Esophagus squamous epithelium (tissue), 5 donors: ENCODE measurements at places on chromosomes 12 and 14.

GRCh38 chr14:35122696-35123387 is 490 bp downstream of the PRORP start:
- no peak for DNase-seq

- no peak for DNase-seq
Measured at GRCh38 chr12:92657770-92658169, 45.0 kb upstream of the PLEKHG7 start.

DNA sequence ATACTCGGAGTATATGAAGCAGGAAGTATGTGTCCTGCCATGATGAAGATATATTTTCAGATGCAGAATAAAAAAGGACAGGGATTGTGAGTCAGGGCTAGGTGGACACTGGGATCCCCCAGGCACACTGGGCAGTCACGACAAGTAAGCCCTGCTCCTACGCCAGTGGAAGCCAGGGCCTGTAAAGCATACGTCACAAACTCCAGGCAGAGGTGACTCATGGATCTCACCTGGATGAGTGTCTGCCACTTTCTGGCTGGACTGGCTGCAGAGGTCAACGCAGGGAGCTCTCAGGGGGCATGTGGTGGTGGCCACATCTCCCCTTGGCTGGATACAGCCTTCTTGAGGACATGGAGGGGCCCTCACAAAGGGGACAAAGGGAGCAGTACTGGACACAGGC is 262.3 kb downstream of the GLT1D1 start:
- DNase-seq = no peak

DNA sequence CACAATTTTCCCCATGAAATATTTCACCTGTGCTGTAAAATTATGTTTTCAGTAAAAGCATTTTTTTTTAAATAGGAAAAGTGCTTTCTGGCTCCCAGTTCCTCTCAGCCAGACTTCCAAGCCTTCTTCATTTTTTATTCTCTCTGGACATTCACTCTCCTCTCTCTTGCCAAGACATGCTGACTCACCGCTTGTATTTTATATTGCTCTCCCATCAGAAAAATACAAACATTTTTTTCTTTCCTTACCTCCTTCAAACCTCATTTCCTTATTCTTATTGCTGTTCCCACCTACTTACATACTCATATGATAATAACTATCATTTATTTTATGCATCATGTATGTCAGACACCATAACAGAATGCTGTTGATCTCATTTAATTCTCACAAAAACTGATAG is 37.7 kb upstream of the ZNF641 start:
- DNase-seq = no peak

GRCh38 chr12:53221203-53222080 is 10.6 kb downstream of the RARG start:
- no peak for DNase-seq

DNA sequence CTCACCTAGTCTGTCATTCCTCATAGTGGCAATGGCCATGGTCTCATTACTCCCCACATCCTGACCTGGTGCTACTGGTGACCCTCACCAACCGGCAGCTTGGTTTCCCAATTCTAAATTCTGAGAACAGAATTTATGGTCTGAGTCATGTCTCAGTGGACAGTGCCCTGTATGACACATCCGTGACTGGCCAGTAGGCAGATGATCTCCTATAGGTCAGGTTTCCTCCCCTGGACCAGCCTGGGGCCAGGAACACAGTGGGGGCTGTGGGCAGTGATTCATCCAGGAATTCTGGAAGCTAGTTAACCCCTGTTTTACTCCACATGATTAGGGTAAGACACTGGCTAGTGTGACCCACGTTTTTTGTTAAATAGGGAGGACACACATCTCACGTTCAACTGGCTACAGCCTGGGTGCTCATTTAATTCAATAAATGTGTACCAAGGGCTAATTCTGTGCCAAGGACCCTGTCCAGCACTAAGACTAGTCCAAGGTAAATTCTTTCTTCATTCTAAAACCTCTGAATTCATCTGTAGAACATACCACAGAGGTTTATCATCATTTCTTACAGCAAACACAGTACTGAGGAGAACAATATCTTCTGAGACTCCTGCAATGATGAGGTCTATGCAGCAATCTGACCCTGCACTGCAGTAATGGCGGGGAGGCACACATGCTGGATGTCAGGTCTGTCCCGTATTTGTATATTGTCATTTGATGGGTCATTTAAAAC is 249.6 kb upstream of the TBX3 start:
- DNase-seq = no peak

DNA sequence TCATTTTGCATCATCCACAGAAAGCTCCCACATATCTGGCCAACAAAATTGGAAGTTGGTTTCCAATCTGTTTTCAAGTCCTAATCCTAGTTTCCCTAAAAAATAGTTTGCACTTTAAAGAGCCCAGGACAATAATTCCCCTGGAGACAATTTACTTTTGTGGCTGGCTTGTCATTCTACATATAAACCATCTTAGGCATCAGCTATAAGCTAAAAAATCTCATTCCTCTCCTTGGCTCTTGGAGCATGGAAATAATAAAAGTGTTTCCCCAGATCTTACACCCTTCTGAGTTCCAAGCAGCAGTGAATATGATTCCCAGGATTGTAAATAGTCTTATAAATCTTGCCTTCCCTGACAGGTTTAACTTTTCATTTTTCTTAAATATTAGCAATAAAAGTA is 89.1 kb upstream of the NUDT4 start:
- no peak for DNase-seq

DNA sequence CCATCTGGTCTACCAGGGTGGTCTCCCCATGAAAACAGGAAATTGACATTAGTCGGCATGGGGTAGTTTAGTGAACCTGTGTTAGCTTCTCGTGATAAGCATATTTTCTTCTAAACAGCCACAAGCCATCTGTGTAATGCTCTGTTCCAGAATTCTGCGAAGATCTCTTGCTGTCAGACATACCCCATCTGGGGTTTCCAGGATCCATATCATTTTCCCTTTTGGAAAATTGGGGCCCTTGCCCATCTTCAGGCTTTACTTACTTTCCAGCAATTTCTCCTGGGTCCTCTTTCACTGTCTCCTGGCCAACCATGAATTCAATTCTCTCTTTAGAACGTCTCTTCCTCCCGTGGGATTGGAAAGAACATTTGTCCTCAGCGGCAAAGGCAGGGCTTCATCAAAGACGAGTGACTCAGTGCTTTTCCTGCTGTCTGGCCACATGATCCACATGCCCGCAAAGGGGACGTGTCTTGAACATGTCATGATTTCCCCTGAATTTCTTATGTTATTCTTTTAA is 21.4 kb upstream of the NCOR2 start:
- no peak for DNase-seq

DNA sequence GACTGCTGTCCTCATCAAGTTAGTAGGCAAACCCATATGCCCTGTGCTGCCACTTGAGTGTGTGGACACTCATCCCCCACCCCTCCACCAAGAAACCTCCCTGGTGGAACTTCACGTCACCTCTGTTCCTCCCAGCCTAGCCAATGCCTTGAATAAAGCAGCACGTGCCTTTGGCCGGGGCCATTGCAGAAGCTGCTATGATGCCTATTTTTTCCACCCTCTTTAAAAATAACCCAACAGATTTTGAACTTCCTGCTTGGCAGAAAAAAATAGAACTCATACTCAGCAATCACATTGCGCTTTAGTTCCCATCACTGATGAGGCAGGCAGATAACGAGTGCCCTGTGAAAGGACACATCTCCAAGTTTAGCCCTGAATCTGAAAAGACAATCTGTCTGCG is 23.1 kb upstream of the PWP1 start:
- no peak for DNase-seq

DNA sequence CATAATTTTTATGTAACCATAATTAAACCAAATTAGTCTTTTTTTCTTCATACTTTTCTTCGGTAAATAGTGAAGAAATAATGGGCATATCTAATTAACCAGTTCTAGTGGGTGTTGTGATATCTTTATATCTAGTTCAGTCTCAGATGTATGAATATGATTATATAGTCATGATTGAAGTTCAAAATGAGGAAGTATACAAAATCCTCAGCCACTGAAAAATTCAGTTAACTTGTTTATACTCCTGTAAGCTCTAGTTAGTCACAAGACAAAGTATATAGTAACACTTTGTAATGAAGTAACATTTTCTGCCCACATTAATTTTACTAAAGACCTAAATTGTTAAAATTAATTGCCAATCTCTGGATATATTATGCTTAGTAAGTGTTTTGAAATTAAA is 46.5 kb downstream of the CAND1 start:
- DNase-seq = no peak

DNA sequence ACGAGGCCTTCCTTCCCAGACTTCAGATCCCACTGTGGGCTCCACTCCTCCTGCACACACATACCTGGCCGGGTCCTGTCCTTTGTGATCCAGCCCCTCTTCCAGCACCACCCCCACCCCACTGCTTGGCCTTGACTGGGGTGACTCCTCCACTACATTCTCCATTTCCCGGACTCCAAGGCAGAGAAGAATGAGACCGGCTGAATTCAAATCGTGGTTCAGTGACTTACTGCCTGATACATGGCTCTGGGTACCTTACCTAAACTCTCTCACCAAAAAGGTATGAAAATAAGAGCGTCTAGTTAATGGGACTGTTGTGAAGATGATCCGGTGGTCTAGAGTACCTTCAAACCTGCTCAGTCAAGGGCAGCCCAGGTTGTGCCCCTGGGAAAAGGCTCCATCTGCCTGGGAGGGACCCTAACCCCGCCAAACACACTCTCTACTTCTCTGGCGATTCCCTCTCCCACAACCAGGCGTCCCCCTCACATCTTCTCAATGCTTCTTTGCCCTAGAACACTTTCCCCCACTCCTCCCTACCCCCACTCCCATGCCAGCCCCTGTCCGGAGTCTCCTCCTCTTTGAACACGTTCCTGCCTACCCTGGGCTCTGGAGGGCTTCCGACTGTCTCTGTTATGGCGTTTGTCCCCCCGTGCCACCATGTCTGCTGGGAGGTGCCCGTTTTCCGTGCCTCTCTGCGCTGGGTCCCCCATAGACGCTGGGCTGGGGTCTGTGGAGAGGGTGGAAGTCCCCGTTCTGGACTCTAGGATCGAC is 1.5 kb upstream of the ZBTB42 start:
- no peak for DNase-seq

- DNase-seq = no peak
Measured at GRCh38 chr14:96038920-96039632, at the start of gene C14orf132. Gene C14orf132 (plus strand): TSS chr14:96039362. CDS start chr14:96039501, 139 bp downstream.

DNA sequence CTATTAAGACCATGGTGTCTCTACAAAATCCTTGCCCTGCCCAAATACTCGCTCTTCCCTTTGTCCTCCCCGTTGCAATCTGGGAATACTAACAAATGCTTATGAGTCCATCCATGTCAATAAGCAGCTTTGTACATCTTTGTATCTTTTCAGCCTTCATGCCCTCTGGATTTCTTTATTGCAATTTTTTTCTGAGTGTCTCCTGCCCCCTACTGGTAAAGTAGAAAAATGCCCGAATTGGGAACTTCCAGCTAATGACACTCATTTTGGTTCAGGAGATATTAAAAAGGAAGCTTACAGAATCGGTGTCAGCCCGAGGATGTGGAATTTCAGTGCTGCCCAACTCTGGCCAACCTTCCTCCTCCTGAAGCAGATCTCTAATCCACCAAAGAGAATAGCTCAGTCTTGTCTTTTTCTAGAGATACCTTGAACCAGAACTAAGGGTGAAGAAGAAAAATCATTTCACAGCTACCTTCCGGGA is 46.0 kb downstream of the SH2B3 start:
- no peak for DNase-seq

DNA sequence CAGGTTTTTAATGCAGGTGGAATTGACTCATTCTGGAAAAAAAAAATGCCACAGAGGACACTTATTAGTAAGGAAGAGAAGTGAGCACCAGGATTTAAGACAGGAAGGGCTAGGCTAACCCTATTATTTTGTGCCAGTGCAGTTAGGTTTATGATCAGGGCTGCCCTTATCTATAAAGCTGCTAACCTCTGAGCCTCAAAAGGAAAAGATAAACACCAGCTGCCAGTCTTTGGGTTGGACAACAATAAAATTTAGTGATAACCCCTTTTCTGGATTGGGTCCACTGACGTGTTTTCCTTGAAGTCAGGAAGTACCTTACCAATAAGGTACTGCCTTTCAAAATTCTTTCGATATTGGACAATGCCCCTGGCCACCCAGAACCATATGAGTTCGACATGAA is 128.9 kb downstream of the NUBPL start:
- no peak for DNase-seq

GRCh38 chr14:101875727-101876554 is 88.4 kb upstream of the DYNC1H1 start:
- no peak for DNase-seq

- no peak for DNase-seq
Measured at GRCh38 chr12:132610051-132610759, at the start of gene LRCOL1. Gene LRCOL1 (minus strand): TSS chr12:132610582. CDS start chr12:132606251, 4,331 bp downstream.

GRCh38 chr14:35725930-35726329 is 83.2 kb downstream of the RALGAPA1 start:
- no peak for DNase-seq

DNA sequence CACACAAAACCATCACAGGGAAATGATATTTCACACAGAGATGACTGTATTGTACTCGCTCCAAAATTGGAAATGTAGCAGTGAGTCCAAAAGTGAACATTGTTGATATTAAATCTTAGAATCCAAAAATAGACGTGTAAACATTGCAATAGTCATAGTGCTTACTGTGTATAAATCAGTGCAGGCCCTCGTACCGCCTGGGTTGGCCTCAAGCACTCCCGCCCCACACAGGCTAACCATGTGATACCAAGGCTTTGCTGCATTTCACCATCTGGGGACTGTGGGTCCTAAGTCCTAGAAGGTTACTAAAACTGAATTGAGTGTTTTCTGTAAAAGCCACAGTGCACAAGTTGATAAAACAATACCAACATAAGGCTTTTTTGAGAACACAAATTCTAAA is 107.3 kb downstream of the PPP2R5E start:
- DNase-seq = no peak

GRCh38 chr12:108425238-108425795 is 86.2 kb upstream of the CMKLR1 start:
- DNase-seq = no peak

DNA sequence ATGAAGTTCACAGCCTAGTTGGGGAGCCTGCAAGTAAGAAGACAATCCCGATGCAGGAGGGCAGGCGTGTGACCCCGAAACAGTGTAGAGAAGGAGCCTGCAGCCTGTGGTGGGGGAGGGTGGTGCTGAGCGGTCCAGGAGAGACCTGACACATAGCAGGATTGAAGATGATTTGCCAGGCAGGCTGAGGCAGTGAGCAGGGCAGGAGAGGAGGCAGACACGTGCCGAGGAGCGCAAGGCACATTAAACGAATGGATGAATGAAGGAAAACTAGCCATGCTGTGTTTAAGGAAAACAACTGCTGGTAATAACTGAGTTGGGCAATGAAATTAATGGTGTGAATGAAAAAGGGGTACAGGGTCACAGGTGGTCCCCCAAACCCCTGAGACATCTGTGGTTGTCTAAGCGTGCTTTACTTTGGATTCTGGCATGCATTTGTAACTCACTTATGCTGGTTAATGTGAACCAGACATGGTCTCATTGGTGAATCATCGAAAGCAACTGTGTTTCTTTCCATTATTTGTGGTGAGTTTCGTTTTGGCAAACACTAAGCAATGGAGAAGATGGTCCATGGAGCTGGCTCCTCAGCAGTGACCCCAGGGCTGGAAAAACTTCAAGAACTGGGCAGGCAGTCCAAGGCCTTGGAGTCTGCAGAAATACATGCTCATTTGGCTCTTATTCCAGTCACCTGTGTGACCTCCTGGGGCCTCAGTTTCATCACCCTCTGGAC is 96.9 kb upstream of the EVL start:
- DNase-seq = no peak
